ENCODE measurements at places on chromosomes 13 and 19. TPM values are rescaled to one million over a fixed set of nuclear protein-coding genes. Genes with fewer than 3 reads are reported as not detected.

Gene ICAM5
- total RNA-seq: 0.69 TPM

Gene CEACAM4
- total RNA-seq: not detected

Gene IRGC
- not detected for total RNA-seq

Gene SWSAP1
- 0.47 TPM for total RNA-seq

Gene ACTMAP
- total RNA-seq: 0.47 TPM

Gene ZNF441
- 12.8 TPM for total RNA-seq

Gene PRRG2
- 0.32 TPM for total RNA-seq

Gene TNFAIP8L1
- 1.2 TPM for total RNA-seq

Gene POGLUT2
- 8.6 TPM for total RNA-seq

Gene ATP7B
- total RNA-seq: 0.79 TPM

Gene CYP4F22
- total RNA-seq: not detected

Gene JSRP1
- total RNA-seq: not detected

Gene IGSF23
- total RNA-seq: not detected

Gene ADM5
- total RNA-seq: 0.47 TPM

Gene IFNL1
- not detected for total RNA-seq

Gene TSHZ3
- total RNA-seq: 4.2 TPM

Gene CD177
- not detected for total RNA-seq

Gene TTYH1
- under 0.01 TPM for total RNA-seq

Gene ZNF534
- 0.17 TPM for total RNA-seq

Gene EFNA2
- total RNA-seq: not detected

Gene ZC3H4
- total RNA-seq: 8.4 TPM

Gene SYNE4
- total RNA-seq: not detected

Gene CNMD
- not detected for total RNA-seq

Gene CAB39L
- 10.7 TPM for total RNA-seq

Gene NBEA
- 3.6 TPM for total RNA-seq

Gene ANGPTL8
- total RNA-seq: not detected

Gene NTN5
- total RNA-seq: 0.26 TPM

Gene MBD3L2
- total RNA-seq: not detected

Gene SLC10A2
- not detected for total RNA-seq

Gene MCEMP1
- not detected for total RNA-seq

Gene NCCRP1
- total RNA-seq: under 0.01 TPM

Gene CACNG7
- 0.47 TPM for total RNA-seq

Gene SPRY2
- total RNA-seq: 10.6 TPM

Gene CDX2
- total RNA-seq: not detected

Gene ZNF625
- 6.7 TPM for total RNA-seq

Gene ZFP28
- total RNA-seq: 6.0 TPM

Gene KIR2DL1
- not detected for total RNA-seq

Gene KLK14
- not detected for total RNA-seq

Gene IGFL1
- total RNA-seq: not detected

Gene PROZ
- not detected for total RNA-seq

Gene SLC7A10
- not detected for total RNA-seq

Gene NLRP11
- total RNA-seq: not detected

Gene FGF21
- total RNA-seq: not detected

Gene LPAR6
- 7.9 TPM for total RNA-seq

Gene FSD1
- 14.9 TPM for total RNA-seq

Gene RNF225
- 0.17 TPM for total RNA-seq

Gene ZNF226
- total RNA-seq: 32.3 TPM

Gene RGCC
- total RNA-seq: 2.4 TPM

Gene C19orf85
- not detected for total RNA-seq

Gene TRPM4
- 17.5 TPM for total RNA-seq
